ENCODE measurements at places on chromosomes 6 and 20.

DNA sequence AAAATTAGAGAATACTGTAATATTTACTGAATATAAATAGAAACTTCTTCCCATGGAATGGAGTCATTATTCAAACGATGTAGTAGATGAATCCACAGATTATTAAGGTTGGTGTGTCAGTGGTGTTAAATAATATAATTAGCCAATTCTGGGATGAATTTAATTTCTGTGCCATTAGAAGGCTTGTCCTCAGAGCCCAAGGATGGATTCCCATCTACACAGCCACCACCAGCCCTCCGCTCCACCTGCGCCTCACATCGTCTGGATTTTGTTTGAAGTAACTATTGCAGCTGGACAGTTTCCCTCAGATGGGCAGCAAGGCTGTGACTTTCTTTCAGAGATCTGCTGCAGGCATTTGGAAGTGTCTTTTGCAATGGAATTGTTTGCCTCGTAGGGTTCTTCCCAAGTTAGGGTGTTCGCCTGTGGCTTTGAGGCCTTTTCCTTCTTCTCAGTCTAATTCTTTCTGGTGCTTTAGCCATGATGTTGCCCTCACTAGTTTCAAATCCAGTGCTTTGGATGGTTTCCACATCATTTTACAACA, 104.7 kb downstream of the AIG1 start:
- DNase-seq = no peak

DNA sequence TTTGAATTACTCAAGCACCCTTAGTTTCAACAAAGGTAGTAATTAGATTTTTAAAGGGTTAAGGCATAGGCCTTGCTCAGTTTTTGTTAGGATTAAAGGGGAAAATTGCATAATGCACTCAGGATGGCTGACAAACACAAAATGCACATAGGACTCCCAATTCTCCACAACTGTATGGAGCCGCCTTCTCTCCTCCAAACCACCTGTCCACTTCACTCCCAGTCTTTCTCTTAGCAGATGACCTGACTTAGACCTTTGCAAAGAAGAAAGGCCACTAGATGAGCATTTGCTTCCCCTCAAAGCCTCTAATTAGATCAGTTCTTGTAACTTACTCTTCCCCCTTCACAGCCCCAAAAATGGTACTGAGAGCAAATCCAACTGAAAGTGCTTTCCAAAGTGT, 20.1 kb downstream of the NSFL1C start:
- DNase-seq = no peak

DNA sequence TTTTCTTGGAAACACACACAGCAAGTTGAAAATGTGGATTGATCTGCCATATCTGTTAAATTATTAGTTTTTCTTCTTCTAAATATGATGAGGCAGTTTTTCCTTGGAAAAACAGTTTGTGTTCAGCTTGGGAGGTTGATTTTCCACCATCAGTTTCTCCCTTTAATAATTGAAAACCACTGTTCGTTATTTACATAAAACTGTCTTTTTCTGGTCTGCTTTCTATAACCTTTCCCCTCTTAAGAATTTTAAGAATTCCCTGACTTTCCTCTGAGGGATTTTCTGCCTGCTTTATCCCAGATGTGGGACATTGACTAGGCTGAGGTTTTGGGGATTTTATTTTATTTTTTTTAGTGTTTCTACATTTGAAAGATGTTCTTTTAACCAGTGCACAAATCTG, 27.2 kb downstream of the DSE start:
- DNase-seq = no peak

- no peak for DNase-seq
Measured at GRCh38 chr6:10451828-10452509, 37.1 kb upstream of the TFAP2A start.

- no peak for DNase-seq
Measured at GRCh38 chr20:10385850-10386544, 48.0 kb downstream of the MKKS start.

GRCh38 chr6:152727507-152727906, 23.1 kb upstream of the VIP start:
- DNase-seq = no peak

DNA sequence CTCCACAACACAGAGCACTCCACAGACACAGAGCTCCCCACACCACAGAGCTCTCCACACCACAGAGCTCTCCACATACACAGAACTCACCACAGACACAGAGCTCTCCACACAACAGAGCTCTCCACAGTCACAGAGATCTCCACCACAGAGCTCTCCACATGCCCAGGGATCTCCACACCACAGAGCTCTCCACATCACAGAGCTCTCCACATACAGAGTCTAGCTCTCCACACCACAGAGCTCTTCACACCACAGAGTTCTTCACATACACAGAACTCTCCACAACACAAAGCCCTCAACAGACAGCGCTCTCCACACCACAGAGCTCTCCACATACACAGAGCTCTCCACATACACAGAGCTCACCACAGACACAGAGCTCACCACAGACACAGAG, 55.3 kb downstream of the ERMARD start:
- peak; percentile 9 for DNase-seq

- peak; percentile 23 for DNase-seq
Measured at GRCh38 chr6:52304983-52305390, 20.4 kb upstream of the MCM3 start.

DNA sequence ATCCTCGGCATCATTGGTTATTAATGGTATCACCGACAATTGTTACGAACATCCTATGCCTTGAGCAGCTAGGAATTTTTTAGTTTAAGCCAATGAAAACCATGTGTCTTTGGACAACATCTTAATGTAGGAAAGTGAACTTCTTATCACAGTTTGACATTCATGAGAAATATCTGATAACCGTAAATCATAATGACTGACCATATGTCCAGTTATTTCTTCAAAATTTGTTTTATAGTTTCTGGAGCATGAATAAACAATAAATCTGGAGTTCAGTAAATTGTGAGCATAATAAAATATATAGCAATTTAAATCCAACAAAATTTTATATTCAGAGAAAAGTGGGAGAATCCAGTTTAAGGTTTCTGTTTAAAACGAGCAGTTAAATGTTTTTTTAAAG, 970.1 kb upstream of the ADGRB3 start:
- DNase-seq = no peak

GRCh38 chr20:2469991-2470422, 582 bp downstream of the SNRPB start:
- DNase-seq = peak; percentile 73

DNA sequence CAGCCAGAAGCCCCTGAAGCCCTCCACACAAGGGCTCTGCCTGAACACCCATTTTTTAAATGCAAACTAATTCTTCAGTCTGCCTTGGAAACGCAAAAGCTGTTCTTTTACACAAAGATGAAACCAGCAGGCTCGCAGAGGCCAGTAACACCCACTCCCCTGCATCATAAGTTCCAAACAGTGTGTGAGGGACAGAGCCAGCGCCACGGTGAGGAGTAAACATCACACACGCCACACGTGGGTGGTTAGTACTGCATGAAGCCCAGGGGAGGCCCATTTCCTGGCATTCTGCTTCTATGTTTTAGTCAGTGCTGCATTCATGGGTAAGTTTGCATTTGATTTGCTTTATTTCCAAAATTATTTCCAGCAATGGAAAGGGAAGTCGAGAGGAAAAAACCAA, 217.7 kb upstream of the RIN2 start:
- no peak for DNase-seq

DNA sequence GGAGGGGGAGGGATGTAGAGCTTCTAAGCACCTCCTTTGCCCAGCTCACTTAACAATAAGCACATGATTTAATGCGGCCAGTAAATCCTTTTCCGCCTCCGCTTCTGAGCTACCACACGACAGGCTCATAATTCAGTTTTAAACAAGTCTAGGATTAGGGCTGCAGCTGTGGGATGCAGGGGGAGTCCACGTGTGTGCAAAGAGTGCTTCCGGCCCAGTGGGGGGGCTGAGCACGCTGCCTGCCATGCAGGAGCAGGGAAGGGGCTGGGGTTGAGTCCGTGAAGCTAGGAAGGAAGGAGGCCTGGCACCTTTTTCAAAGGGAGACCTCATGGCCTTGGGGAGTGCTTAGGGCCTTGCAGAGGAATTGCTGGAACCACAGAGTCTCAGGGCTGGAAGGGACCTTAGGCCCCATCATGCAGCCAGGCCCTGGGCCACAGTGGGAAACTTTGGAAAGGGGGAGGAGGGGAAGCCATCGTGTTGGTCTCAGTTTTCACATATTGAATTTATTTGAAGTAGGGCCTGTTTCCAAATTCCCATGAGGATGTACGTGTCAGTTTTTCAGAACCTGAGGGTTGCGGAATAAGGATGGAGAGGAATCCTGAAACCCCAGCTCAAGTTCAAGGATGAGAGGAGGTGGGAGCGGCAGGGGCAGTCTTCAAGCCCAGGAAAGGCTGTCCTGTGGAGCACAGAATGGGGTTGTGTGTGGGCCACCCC, 96.1 kb downstream of the VEGFA start:
- no peak for DNase-seq

GRCh38 chr20:21272679-21273078, 30.5 kb upstream of the XRN2 start:
- DNase-seq = no peak

DNA sequence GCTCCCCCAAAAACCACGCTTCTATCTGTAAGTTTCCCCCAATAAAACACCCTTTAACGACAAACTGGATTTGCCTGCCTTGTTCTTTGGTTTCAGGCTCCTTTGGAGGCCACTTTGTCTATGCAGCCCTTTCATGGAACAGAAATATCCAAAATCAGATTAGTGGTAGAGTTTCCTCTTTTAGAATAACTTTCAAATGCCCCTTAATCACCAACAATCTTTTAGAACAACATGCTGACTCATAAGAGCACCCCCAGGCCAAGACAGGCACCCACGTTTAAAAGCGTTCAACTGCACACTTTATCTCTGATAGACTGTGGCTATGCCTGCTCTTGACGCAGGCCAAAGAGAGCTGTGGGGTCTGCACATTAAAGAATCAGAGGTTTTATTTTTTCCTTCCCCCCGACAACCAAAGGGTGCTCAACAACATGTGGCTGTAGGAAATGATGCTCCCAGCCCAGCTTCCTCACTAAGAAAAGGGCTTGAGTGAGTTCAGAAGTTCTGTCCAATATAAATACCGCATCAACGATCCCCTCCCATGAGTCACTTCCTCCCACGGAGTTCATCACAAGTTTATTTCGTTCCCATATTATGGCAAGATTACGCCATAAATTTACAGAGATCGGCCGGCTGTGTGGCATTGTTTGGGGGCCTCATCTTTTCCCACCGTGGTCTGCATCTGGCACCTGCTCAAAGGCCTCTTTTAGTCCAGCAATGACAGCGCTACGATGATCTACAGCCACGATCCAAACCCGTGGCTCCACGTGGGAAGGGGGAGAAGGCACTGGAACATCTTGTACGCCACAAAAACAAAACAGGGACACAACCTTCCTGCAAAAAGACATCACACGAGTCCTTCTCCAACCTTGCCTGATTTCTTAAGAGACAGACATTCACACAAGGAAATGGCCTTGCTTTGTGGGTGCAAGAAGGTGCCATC, 88.8 kb upstream of the NFATC2 start:
- no peak for DNase-seq

GRCh38 chr20:23126281-23127061, 40.3 kb upstream of the CD93 start:
- no peak for DNase-seq

GRCh38 chr6:145562771-145563615, 172.3 kb downstream of the EPM2A start:
- no peak for DNase-seq

Measured in CD4-positive, alpha-beta T cell treated with Interleukin-10 for 1 hour (primary cell).